KG1 (cell line): ENCODE measurements at places on chromosomes 7 and 10.

- no peak for DNase-seq
These were observed 26.8 kb downstream of the VOPP1 start for GRCh38 chr7:55545496-55545895.

DNA sequence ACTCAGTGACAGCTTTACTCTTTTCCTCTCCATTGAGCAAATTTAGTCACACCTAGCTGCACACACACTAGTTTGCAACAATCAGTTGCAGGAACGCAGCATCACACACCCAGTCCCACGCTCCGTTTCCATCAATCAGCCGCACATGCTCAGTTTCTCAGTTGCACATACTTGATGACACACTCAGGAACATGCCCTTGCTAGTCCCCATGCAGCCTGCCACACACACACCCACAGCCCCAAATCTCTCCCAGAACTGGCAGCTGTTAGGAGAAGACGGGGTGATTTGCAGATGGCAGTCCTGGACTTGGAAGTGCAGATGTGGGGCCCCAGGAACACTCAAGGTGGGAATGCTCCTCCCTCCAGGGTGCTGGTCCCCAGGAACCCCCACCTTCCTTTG lies 7.7 kb downstream of the LBX1 start:
- DNase-seq = no peak

DNA sequence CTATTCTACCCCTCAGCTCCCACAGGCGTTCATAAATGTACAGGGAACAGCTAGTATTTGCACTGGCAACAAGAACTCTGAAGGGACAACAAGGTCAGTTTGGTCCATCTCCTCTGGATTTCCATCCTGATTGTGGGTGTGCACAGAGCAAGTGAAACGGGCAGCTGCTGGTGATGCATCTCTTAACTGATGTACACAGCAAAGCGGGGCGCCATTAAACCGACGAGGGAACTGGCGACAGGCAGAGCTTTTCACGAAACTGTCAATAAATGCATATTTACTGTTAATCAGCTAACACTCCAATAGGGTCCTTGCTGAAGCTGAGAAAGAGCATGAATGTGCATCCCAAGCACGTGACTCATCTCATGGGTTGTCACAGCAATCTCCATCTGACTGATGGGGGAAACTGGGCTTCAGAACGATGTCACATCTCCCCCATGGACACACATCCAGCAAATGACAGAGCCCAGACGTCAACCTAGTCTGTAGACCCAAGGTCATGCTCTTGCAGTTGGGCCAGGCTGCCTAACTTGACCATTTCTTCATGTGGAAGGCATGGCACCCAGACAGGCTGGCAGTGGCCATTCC lies 54.2 kb downstream of the FAM53B start:
- no peak for DNase-seq

GRCh38 chr7:47908720-47909119 lies 39.5 kb downstream of the PKD1L1 start:
- no peak for DNase-seq

GRCh38 chr10:126042354-126042753 lies 146.0 kb downstream of the FANK1 start:
- no peak for DNase-seq

- DNase-seq = no peak
These were observed 18.0 kb downstream of the NUDT5 start for GRCh38 chr10:12177642-12178041.
